Activated T-cell treated with anti-CD3 and anti-CD28 coated beads, Interleukin-2, amount 50 U/mL, for 4 hours (primary cell): ENCODE measurements at places on chromosomes 11 and 22.
A peak's percentile ranks its signal among the peaks of the same experiment; 100 is the strongest.

- DNase-seq = peak; percentile 56
Measured at GRCh38 chr11:73393479-73394415, 17.5 kb downstream of the RELT start.

- DNase-seq = no peak
Measured at GRCh38 chr11:110000031-110000502, 93.1 kb upstream of the ZC3H12C start.

- no peak for DNase-seq
Measured at GRCh38 chr11:27025957-27026733, 14.5 kb upstream of the BBOX1 start.

GRCh38 chr11:110297076-110297725 lies 787 bp upstream of the RDX start:
- no peak for DNase-seq

- no peak for DNase-seq
Measured at GRCh38 chr11:88501541-88501940, 164.0 kb upstream of the CTSC start.

DNA sequence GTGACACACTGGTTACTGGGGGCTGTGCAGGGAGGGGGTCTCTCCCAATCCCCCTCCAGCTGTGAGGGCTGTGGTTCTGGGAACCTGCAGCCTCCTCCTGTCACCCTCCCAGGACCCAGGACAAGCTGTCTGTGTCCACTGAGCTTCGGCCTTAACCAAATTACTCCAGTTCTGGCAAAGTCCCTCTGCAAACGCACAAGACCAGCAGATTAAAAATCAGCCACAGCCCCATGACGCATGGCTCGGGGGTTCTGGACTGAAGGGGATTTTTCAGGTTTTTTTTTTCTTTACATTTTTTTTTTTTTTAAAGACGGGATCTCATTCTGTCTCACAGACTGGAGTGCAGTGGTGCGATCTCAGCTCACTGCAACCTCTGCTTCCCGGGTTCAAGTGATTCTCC lies 32.2 kb upstream of the A4GALT start:
- DNase-seq = no peak

DNA sequence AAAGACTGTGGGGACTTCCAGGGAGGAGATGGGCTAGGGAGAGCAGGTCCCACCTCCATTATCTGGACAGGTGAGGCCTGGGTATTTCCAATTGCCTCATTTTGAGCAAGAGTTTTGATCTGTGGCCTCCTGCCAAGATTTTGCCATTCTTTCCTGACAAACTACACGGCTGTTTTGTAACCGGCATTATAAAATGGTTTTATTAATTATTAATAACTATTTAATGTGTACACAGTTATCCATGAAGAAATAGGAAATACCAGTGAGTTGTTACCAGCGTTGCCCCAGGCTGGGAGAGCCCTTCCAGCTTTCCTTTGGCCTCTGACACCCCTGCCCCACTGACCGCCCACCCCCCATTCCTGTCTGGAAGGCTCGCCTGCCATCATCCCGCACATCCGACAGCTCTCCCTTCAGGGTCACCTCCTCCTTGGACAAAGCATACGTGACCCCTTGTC lies 14.9 kb upstream of the SEC14L3 start:
- no peak for DNase-seq

GRCh38 chr11:64101461-64101860 lies 64.5 kb downstream of the MACROD1 start:
- DNase-seq = no peak

GRCh38 chr11:28460348-28460747 lies 352.2 kb downstream of the METTL15 start:
- no peak for DNase-seq

GRCh38 chr11:27722117-27722952 lies 22.1 kb upstream of the BDNF start:
- no peak for DNase-seq

DNA sequence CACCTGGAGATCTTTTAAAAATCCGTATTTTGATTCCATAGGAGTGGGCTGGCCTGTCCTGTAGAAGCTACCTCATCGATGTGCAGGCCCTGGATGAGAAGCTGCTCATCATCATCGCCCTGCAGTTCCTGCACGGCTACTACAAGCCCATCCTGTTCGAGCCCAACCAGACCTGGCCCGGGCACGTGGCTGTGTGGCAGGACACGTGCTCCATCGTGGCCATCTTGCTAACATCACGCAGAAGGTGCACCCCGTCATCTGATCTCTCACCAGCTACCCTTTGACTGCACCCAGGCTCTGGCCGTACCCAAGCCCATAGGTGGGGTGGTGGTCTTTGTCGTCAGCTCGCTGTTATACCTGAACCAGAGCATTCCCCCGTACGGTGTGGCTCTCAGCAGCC lies 14.2 kb upstream of the SLC5A4 start:
- no peak for DNase-seq

GRCh38 chr11:35061516-35062440 lies 77.2 kb upstream of the CD44 start:
- DNase-seq = no peak

- no peak for DNase-seq
Measured at GRCh38 chr22:47535681-47536080, 773.2 kb downstream of the TBC1D22A start.

DNA sequence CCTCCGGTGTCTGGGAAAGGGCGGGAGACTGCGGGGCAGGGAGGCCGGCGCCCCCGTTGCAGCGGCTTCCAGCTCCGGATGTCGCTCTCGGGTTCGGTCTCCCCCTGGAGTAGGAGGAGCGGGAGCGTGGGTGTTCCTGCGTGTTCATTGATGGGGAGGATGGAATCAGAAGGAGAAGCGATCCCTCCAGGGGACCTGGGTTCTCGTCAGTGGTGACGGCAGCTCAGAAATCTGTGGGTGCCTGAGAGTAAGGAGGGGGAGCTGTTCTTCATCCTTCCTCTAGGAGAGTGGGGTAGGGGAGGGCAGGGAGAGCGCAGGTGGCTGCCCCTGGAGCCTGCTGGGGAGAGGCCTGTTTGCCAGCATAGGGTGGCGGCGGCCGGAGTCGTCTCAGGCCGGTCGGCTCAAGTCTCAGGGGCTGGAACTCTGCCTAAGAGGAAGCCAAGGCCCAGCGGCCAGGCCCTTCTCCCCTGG lies 1.1 kb downstream of the UBASH3B start:
- DNase-seq = peak; percentile 35

DNA sequence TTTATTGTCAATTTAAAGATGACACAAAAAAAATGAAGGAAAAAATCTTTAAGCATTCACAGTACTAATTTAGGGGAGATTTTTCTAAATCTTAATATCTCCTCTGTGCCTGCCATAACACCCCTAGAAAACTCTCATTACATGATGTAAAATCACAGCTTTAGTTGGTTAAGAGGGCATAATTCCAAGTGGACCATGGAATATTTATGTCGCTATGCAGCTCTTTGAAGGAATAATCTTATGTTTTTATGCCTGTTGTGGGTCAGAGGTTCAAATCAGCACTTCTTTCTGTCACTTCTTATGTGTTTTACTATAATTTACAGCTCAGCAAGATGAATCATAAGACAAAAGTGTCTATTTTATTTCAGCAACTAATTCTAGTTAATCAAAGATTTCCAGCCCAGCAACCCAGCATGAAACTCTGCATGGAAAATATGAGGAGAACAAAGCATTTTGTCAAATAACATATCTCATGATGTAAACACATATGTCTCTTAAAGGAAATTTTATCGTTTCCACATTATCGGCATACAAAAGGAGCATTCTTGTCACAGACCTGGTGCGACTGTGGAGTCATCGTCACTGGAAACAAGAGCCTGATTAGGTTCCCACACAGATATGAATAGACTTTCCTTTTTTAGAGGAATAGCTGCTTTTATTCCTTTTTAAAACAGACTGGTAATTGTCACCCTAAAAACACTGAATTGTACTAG lies 274.8 kb downstream of the SOX6 start:
- DNase-seq = no peak

DNA sequence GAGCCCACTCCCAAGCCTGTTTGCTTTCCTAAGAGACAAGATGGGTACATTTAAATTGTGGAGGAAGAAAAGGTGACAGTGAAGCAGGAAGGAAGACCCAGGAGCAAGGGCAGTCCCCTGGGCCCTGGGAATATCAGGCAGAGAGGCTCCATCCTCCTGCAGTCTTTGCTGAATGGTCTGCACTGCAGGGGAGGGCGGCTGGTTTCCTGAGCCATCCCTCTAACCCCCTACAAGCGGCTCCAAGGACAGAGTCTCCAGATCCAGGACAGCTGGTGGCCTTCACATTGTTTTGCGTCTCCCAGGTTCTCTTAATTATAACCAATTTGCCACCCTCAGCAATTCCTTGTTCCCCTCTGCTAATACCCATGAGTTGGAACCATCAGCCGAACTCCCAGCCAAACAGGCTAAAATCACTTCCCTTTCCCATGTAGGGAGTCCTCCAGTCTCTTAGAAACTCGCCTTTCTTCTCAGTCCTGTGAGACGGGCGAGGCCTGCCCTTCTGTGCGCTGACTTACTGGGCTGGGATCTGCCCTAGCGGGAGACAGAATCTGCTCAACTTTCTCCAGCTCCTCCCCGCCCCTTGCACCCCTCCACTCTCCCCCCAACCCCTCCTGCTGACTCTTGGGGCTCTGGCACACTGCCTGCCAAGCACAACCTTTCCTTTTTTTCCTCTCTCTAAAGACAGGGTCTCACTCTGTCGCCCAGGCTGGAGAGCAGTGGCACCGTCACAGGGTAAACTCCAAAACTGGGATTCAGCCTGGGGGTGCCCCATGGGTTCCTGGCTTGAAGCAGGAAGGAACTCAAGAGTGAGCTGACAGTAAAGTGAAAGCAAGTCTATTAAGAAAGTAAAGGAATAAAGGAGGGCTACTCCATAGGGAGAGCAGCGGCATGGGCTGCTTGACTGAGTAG lies 53.4 kb upstream of the EMID1 start:
- no peak for DNase-seq

DNA sequence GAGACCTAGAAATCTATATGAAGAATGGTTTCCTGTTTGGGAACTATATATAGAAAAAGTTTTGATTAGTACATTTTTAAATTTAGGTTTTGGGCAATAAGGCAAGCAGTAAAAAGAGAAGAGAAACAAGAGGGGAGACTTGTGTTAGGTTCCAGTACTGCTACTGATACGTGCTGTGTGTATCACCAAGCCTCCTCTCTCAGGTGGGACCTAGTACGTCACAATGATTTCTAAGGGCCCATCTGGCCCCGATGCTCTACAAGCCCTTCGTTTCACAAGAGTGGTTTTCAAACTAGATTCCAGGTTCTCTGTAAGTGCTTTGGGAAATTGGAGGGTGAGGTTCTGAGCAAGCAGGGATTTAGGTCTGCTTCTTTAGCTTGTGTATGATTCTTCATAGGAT lies 39.2 kb downstream of the USP35 start:
- DNase-seq = no peak

- DNase-seq = no peak
Measured at GRCh38 chr11:45169310-45170072, 23.1 kb downstream of the PRDM11 start.

- no peak for DNase-seq
Measured at GRCh38 chr11:7499081-7499480, 13.8 kb downstream of the OLFML1 start.

DNA sequence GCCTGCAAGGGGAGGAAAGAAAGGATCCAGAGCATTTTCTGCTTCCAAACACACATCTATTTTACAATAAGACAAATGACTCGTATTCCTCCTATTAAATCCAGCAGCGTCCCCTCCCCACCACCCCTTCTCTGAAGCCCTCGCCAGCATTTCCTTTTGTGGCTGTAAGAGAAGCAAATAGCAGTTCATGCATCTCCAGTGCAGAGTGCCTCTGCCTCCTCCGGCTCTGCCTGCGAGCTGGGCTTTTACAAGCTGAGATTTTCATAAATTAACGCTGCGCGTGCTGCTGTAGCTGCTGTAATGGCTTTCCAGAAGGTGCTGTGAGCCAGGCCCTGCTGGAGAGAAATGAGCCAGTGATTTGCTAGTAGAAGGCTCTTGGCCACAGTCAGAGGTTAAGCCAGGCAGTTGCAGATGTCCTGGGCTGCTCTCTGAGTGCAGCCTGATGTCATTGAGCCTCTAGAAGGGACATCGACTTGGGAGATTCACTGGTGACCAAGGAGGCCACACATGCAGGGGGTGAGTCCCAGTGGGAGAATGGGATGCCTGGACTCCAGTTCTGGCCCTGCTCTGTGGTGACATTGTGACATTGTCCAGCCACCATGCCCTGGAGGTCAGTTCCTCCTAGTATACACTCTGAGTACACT lies 134.5 kb upstream of the NAV2 start:
- no peak for DNase-seq

DNA sequence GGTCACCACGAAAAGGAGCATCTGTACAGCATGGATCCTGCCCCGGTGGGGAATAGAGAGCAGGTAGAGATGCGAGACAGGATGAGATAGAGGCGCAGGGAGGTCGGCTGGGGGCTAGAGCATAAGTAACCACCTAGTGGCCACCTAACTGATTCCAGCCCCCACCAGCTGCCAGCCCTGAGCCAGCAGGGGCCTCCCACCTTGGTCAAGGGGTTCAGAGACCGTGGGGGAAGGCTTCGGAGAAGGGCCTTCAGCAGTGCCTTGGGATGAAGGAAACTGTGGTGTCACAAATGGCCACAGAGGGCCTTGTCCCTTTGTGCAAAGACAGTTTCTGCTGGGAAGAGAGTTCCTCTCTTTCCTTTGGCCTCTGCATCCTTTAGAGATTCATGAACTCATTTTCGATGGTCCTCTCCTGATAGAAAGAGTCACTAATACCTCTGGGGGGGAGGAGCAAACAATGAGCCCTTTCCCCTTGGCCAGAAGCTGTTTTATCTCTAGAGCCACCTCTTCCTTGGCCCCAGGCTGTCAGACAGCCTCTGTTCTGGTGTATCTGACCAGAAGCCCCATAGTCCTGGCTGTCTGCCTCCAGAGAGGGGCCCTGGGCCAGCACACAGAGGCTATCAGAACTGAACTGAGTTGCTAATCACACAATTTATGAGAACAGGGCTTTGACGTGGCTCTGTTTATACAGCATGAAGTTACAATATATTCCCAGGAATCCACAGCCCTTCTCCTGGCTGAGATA lies 146.0 kb downstream of the PARVA start:
- no peak for DNase-seq

- DNase-seq = no peak
Measured at GRCh38 chr11:43632181-43632580, 48.4 kb upstream of the HSD17B12 start.

- DNase-seq = no peak
Measured at GRCh38 chr11:61828379-61828628, 204 bp downstream of the FADS2 start.

GRCh38 chr22:38276166-38276565 lies 3.4 kb upstream of the TMEM184B start:
- no peak for DNase-seq

GRCh38 chr11:2570841-2571597 lies 126.2 kb downstream of the KCNQ1 start:
- DNase-seq = no peak

GRCh38 chr22:40183029-40183581 lies 5.4 kb downstream of the TNRC6B start:
- DNase-seq = peak; percentile 6

DNA sequence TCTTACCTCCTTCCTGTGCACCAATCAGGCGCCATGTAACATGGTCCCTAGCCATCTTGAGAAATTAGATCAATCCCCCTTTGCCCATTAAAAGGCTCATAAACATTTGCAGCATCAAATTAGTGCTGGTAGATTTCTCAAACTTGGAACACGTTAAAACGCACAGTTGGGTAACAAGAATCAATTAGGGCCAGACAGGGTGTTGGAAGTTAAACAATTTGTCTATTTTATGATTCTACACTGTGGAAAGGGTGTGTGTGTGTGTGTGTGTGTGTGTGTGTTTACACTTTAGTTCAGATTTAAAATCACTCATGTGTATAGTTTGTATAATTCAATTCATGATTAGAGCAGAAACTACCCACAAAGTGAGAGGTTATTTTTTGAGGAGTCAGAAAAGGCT lies 682.0 kb downstream of the OPCML start:
- DNase-seq = no peak
